Anterior cingulate cortex (tissue), 58 donors: ENCODE measurements at places on chromosomes 13 and 19.

DNA sequence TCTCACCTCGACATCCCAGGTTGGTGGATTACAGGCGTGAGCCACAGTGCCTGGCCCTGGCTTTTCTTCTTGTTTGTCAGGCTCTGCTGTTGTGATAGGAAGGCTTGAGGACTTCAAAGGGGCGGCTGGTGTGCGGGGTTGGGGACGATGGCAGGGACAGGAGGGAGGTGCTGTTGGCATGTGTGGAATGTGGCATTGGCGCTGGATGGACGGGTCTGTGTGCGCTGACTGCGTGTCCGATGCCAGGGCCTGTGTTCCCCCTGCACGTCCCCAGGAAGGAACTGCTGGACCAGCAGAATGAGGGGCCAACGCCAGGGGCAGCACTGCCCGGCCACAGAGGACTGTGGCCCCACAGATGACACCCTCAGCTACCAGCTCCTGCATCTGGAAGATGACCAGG, 12.7 kb upstream of the PTBP1 start:
- DNase-seq, result no peak

DNA sequence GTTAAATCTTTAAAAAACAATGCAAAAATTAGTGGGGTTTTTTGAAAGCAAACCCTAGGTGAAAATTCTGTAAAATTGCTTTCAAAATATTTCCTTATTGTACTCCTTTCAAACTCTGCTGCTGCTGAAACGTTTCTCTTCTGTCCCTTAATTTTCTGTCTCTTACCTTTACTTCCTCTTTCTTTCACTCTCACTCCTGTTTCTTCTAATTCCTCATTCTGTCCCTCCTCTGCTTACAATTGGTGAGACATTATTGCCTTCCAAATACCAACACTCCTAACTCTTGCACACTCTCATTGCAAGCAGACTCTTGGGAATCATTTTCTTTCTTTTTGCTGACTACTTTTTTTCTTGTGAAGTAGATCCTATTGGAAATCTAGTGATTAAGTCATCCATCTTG, 685.6 kb upstream of the SLITRK1 start:
- no peak for DNase-seq

GRCh38 chr19:49579947-49580263, 451 bp downstream of the NOSIP start:
- no peak for DNase-seq

DNA sequence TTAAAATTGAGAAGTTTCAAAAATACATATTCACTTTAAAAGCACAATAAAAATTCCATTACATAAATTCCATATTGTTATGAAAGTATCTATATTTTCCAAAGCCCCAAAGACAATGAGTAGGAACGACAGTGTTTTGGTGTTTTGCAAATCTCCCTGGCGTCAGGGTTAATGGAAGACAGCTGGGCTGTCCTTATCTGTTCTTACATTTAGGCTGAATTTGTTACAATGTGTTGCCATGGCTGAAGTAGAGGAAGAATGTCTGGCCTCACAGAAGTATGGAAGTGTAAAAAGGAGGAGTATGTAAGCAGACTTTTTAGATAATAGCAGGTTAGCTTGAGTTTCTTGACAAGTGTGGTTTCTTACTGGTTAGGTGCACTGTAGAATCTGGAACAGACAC, 124.4 kb upstream of the SPATA13 start:
- DNase-seq, result no peak

GRCh38 chr13:21365574-21365973, 93.5 kb downstream of the ZDHHC20 start:
- no peak for DNase-seq

DNA sequence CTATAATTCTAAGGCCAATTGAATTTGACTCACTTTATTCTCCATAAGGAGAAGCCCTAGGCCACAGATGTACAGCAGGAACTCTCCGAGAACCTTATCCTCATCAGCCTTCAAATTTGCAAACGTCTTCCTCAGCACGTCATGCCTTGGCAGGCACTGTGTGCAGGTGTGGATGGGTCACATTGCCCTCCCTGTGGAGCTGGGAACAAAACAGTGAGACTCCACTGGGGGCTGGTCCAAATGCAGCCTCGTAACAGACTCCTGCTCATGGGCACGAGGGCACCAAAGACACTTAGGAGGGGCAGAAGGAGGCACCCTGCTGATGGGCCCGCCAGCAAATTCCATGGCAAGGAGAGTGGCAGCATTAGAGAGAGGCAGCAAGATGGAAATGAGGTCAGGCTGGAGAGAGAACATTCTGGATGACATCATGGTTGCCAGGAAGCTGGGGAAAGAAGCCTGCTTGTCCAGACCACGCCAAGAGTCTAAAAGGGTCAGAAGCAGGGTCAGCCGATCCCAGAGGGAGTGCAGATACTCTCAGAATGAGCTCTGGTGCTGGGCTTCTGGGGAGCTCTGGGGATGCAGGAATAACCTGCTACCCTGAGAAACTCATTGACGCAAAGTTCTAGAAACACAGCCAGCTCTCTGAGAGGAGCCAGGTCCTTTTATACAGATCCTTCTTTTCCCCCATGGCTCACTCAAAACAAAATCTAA, 242.2 kb downstream of the B3GLCT start:
- DNase-seq, result no peak

DNA sequence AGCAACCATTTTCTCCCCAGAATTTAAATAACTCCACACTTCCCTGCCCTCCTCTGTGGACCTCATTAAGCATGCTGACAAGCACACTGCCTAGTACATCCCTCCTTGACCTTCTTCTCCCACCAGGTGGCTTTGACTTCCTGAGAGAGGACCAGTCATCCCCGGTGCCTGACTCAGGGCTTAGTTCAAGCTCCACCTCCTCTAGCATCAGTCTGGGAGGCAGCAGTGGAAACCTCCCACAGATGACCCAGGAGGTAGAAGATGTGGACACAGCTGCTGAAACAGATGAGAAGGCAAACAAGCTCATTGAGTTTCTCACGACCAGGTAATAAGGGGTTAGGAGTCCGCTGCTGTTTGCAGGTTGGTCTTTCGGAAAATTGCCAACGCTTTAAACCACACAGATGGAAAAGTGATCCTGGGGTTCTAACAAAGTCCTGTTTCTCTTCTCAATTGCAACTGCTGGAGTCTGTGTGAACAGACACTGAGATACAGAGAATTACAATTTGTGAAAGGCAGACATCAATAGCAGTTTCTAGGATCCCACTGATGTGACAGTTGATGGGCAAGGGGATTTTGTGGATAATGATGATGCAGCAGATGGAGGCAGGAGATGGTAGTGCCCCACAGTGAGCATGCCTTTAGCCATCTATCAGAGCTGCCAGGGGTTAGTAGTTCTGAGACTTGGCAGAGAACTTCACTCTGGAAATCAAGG, 86.7 kb downstream of the ZAR1L start:
- no peak for DNase-seq

- DNase-seq, result no peak
Measured at GRCh38 chr13:32903720-32904119, 112.5 kb upstream of the KL start.

GRCh38 chr13:99288089-99288488, 19.1 kb downstream of the GPR183 start:
- DNase-seq, result no peak

DNA sequence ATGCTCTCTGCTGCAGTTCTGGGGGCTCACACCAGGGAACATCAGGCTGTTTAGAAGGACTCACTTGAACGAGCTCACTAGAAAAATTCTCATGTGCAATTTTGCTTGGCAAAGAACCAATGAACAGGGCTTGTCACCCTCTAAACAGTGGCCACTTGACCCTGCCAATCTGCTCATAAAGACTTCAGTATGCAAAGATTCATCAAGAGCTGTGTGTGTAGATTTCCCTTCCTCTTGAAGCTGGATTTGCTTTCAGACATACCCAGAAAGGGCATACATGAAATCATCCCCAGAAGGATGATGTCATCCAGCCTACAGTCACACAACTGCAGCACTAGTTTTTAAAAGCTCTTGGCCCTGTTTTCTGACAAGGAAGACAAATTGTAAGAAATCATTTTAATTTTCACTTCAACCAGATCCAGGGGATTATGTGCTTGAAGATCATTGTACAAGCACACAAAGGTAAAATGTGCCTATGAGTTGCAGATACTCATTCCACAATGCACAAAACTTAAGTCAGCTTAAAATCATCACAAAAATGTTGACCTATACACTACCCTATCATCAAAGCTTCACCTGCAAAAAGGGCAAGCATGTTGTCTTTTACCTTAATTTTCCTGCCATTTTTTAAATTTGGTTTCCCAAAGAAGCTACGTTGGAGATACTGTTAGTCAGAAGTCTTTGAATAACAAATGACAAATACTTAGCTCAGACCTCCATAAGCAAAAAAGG, 5.2 kb upstream of the STK24 start:
- DNase-seq, result no peak

DNA sequence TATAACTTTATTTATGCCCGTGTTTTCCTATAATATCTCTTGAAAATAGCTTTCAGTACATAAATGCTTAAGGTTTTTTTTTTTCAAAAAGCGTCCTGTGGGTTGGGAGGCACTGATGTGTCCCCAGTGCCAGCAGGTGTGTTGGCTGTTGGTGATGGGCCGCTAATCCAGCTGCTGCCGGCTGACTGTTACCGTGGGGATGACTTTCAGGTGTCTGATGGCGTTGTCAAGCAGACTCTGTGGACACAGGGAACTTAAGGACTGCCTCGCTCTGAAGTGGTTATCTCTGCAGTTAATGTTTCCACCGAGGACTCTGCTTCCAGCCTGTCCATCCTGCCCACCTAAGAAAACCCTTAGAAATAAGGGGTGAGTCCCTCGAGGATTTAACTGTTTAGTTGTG, 94.5 kb downstream of the ANKRD10 start:
- no peak for DNase-seq

DNA sequence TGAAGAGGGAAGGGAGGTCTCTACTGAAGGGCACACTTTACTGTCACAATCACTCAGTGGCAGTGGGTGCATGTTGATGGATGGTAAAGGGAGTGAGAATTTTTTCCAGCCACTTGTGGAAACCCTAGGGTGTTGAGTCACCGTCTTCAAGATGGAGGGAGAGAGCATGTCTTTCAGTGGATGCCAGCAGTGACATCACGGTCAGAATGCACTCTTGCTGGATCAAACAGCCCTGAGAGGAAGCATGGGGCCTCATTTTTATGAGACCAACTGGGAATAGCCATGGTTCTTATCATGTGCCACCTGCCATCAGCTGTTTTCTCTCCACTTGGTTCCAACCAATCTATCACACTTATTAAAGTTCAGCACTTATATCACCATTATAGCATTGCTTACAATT, 182.5 kb downstream of the KCNRG start:
- DNase-seq, result no peak

- DNase-seq, result no peak
Measured at GRCh38 chr13:79512950-79513349, 32.0 kb downstream of the NDFIP2 start.

DNA sequence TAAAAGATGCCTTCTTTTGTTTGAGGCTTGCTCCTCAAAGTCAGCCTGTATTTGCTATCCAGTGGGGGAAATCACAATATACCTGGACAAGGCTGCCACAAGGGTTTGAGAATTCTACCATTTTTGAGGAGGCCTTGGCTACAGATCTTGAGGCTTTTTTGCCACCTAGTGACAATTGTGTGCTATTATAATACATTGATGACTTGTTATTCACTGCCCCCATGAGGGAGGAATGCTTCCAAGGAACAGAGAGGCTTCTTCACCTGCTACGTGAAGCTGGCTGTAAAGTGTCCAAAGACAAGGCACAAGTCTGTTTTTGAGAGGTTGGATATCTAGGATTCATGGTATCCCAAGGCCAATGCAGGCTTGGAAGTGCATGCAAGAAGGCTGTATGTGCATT, 72.5 kb downstream of the ZNF708 start:
- DNase-seq, result no peak

DNA sequence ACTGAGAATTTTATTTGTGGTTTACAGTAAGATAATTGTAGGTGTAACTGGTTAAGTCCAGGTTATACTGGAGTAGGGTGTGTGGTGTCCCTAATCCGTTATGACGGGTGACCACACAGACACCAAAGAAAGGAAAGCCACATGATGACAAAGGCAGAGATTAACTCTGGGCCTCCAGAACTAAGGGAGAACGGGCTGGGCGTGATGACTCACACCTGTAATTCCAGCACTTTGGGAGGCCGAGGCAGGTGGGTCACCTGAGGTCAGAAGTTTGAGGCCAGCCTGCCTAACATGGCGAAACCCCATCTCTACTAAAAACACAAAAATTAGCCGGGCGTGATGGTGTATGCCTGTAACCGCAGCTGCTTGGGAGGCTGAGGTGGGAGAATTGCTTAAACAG, 10.2 kb upstream of the FUT2 start:
- DNase-seq, result no peak

- DNase-seq, result no peak
Measured at GRCh38 chr13:27339299-27339698, 68.7 kb downstream of the RASL11A start.

DNA sequence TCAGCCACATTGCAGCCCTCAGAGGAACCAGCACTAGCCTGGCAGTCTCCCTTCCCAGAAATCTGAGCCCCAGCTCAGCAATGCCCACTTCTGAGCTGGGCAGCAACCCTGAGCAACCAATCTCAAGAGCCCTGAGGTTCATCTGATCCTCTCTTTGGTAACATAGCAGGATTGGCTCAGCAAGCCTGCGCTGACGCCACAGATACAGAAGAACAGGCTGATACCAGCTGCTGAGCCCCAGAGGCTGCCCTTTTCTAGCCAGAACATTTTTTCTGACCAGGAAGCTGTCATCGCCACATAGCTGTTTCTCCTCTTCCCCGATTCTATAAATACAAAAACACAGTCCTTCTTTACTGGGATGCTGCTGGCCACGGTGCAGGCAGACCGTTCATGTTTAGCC, 59.8 kb downstream of the TRPM4 start:
- DNase-seq, result no peak

GRCh38 chr19:14632286-14632685, 42.4 kb downstream of the ADGRE3 start:
- DNase-seq, result no peak

GRCh38 chr13:95902741-95903140, 150.5 kb downstream of the UGGT2 start:
- DNase-seq, result no peak

- no peak for DNase-seq
Measured at GRCh38 chr13:72151241-72151640, 284.2 kb upstream of the DACH1 start.

DNA sequence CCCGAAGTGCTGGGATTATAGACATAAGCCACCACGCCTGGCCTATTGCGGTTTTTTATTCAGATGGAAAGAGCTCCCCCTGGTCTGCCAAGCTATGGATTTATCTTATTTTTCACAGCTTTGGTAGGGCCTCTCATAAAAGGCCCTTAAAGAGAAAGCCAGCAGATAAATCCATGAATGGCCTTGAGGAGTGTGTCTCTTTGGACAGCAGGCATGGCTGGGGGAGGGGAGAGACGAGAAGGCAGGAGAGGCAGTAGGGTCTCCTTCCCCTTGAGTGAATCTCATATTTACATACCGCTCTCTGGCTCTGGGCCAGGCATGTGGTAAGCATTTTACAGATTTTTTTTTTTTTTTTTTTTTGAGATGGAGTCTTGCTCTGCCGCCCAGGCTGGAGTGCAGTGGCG, 25.2 kb downstream of the MARK4 start:
- no peak for DNase-seq

DNA sequence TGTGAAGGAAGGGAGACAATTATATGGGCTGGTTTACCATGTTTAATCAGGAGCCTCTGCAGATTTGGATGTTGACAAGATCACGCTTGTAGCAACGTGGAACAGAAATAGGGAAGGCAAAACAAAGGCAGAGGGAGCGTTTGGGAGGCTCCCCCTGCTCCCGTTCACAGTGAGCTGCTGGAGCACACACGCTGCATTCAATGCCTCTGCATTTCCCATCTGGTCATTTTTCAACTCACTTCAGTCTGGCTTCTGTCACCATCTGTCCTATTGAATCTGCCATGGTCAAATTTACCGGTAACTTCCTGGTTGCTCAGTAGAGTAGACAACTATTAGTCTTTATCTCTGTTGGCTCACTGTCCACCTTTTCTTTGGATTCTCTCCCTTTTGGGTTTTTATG, 91.0 kb downstream of the NHLRC3 start:
- no peak for DNase-seq
